NCI-H446 (cell line): ENCODE measurements at places on chromosomes 5 and 9.

DNA sequence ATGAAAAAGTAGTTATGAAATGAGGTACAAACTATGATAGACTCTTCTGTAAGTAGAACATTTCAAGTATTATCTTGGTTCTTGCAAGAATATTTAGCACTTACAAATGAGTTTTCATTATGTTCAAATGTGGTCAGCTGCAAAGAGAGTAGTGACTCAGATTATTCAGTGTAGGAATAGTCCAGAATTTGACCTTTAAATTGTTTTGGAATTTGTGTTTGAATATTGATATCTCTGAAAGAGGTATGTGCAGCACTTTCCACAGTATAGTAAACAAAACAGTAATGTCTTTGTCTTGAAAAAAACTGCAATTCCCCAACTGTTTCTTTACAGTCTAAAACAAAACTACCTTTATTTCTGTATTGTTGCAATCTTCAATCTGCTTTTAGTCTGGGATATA lies 56.1 kb downstream of the WDR70 start:
- DNase-seq: no peak

DNA sequence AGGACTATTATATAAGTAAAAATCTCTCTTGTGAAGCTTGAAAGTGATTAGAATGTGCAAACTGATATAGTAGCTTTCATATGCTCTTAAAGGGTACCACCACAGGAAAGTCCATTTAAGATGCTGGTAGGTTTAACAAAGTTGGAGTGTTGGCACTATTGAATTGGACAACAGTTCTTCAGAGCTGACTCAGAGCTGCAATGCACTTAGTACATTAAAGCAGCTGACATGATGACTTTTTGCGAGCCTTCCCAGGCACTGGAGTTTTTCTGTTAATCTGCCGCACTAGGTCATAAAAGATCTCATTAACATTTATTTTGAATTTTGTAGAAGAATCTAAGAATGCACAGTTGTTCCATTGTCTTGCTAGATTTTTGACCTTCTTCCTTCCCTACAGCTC lies 243.8 kb downstream of the ADAMTSL1 start:
- DNase-seq: no peak

DNA sequence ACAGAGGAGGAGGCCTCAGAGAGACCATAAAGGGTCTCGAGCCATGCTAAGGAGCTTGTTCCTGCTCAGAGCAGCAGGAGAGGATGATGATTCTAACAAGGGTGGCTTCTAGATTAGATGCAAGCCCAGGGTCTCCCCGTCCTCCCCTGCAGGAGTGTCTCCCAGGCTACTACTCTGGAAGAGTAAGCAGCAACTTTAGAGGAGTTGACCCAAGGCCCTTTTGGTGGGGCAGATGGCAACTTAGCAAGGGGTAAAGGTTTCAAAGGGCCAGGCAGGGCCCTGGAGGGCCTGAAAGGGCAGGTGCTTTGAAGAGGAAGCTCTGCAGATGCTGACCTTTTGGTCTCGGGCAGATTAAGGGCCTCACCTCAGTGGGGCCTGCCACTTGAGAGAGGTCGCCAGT lies 174.9 kb downstream of the GABBR2 start:
- DNase-seq: no peak

GRCh38 chr5:155492191-155492590 lies 478.6 kb downstream of the KIF4B start:
- DNase-seq: no peak

DNA sequence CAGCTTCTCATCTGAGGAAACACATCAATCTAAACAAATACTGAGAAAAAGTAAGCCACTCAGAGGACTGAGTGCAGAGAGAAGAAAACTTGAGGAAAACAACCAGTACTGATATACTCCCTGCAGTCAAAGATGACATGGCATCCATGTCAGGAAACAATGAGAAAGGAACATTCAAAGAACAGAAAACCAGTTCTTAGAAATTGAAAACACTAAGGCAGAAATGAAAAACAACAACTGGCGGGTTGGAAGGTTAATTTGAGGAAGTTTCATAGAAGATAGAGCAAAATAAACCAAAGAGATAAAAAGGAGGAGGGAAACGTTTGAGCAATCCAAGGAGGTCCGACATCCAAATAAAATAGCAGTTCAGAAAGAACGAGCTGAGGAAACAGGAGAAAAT lies 475.2 kb downstream of the HINT1 start:
- no peak for DNase-seq

GRCh38 chr9:99852617-99853016 lies 30.9 kb downstream of the NR4A3 start:
- no peak for DNase-seq

DNA sequence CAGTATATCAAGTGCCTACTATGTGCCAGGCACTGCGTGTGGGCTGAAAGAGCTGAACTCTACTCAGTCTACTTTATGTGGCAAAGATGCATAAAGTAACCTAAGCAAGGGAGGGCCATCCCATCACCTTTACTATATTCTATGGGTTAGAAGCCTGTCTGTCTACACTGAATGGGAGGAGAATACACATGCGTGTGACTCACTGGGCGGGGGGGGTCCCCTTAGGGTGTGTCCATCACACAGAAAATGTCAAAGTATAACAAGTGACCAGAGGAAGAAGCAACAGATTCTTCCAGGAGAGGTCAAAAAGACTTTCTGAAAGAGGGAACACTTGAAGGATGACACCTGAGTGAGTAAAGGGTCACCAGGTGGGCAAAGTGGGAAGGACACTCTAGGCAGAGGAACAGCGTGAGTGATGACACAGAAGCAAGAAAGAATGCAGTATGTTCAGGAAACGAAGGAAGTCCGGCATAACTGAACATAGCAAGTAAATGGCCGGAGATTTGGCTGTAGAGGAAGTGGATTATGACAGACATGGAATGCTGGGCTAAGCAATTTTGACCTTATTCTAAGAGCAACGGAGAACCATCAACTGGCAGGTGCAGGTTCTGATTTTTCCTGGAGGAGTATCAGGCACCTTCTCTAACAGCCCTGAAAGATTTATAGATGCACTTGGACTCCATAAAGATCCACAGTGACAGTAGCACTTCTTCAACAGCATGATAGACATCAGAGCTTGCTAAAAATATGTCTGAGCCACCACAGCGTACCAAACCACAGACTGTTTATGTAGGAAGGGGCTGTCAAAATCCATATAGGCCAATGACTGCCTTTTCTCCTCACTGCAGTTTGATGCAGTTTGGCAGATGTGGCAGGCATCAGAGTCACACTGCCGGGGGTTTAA lies 8.0 kb upstream of the WHRN start:
- DNase-seq: no peak
